ENCODE measurements at places on chromosomes 4 and X.

- DNase-seq: no peak
These were observed 685.5 kb downstream of the KCTD8 start for GRCh38 chr4:43763029-43763610.

GRCh38 chr4:99090481-99091215 is 2.1 kb upstream of the ADH5 start:
- DNase-seq: no peak

DNA sequence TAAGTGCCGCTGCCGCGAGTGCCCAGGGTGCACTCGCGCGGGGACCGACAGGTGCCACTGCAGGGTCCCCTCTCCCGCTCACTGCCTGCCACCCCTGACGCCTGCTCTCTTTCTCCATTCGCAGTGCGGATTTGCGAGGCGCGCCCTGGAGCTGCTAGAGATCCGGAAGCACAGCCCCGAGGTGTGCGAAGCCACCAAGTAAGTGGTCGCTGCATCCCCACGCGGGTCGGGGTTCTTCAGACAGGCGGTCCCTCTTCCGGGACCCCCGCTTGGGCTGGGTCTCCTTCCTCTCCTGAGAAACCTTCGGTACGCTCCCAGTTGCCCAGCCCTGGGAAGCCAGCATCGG is 547 bp downstream of the GUCY1A1 start:
- DNase-seq: no peak

- no peak for DNase-seq
These were observed 593 bp downstream of the NPY1R start for GRCh38 chr4:163331629-163332376.

DNA sequence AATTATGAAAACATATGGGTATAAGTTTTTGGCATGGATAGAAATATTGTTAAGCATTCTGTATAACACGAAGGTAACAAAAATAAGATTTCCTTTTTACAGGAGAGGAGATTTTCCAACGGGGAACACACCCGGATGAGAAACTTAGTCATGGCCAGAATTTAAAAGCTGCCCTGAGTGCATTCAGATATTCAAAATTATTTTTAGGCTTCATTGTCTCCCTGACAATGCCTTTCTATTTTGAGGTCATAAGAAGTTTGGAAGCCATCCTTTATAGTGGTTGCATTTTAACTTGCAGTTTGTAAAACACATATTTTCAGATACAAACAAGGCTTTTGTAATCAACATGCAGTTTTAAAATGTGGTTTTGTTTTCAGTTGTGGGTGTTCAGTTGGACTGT is 357.5 kb upstream of the FAM47C start:
- DNase-seq: no peak

DNA sequence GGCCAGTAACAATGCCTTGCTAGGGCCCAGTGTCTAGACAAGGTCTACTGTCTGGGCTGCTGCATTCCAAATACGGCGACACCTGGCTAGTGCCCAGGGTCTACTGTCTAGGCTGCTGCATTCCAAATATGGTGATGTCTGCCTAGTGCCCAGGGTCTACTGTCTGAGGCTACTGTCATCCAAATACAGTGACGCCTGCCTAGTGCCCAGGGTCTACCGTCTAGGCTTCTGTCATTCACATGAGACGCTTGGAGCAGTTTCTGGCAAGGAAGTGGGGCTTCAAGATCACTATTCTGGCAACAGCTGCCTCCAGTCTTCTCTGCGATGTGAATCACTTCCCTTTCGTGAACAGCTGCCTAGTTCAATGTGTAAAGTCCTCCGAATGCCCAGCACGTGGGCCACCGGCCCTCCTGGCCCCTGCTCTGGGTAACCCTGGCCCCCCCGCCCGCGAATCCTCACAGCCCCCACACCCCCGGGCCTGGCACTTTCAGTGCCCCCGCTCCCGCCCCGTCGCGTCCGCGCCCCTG is 12.7 kb downstream of the ACOX3 start:
- no peak for DNase-seq

DNA sequence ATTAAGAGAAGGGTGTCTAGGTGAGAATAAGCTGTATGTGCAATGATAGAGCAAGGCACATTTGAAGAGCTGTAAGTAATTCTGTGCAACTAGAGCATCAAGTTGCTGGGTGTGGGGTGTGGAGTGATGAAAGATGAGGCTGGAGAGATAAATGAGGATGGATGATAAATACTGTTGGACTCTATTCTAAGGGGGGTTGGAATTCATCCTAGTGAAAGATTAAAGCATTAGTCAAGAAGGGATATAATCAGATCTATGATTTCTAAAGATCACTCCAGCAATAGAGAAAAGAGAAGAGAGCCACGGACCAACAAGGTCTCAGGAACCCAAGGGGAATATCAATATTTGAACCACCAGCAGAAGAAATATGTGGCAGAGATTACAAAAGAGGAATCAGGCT is 415.0 kb upstream of the RPS6KA3 start:
- no peak for DNase-seq

DNA sequence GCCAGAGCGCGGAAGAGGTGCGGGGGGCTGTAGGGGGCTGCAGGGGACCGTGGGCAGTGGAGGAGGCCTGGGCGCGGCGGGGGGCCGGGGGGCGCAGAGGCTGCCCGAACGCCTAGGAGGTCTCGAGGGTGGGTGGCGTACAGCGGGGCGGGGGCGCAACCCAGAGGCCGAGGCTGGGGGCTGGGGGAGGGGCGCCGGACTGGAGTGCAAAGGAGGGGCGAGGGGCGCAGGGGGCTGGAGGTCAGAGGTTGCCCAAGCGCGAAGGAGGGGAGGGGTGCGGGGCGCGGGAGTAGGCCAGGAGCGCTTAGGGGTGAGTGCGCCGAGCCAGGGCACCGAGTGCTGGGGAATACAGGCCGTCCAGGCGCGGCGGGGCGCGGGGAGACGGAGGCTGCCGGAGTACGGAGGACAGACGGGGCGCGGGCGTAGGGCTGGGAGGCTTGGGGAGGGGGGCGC is 255 bp downstream of the GYG2 start:
- no peak for DNase-seq

DNA sequence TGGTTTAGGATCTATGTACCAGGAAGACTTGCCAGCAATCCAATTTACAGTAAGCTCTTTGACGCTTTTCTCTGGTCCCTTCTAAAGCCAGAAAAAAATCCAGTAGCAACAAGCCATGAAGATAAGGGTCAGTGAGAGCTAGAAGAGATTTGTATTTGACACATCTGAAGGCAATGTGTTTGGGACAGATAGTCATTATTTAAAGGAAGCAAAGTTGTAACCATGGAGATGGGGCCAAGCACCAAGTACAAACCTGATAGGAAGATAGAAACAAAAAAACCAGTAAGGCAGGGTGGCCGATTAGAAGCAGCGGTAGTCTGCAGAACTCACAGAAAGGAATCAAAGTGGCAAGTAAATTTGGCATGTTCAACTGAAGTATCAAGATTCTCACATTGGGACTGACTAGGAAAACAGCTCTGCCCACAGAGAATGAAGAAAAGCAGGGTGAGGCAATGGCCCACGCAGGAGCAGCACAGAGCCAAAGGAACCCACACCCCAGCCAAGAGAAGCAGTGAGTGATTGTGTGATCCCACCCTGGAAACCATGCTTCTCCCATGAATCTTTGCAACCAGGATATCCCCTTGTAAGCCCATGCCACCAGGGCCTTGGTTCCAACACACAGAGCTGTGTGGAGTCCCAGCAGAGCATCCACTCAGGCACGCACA is 12.9 kb upstream of the C4orf54 start:
- DNase-seq: no peak

GRCh38 chr4:157221426-157221894 is 932 bp downstream of the GRIA2 start:
- no peak for DNase-seq
